ENCODE measurements at places on chromosomes 6 and 20. TPM values are rescaled to one million over a fixed set of nuclear protein-coding genes. Genes with fewer than 3 reads are reported as not detected.

DNA sequence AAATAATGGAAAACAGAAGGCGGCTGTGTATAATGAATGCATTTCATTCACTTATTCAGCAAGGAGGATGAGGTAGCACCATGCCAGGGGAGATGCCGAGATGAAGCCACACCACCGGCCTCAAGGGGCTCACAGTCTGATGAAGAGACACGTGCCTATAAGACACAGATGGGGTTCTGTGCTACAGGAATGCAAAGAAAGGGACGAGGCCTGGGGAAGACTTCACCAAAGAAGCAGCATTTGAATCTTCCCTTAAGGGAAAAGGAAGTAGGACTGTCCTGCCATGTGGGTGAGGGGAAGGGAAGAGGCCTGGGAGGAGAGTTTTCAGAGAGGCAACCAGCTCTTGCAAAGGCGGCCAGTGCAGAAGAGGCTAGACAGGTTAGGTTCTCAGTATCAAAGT lies 98.9 kb downstream of the PSMG4 start:
- DNase-seq, result peak; percentile 18

DNA sequence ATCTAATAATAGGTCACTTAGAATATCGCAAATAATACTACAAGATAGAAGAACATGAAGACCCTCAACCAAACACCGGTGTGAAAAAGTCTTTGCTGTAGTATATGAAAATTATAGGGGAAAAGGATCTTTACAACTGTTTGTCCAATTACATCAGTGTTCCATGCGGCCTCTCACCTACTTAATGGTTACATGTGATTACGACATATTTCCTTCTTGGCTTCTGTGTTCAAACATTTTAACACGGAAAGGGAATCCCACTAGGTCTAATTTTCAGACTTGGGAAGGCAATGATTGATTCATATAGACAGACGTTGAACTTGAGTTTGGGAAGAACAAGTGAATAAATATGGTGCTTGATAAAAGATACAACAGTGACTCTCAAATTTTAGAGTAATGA lies 273.4 kb downstream of the KIF16B start:
- DNase-seq, result no peak

Gene BNIP5
- not detected for polyA plus RNA-seq

DNA sequence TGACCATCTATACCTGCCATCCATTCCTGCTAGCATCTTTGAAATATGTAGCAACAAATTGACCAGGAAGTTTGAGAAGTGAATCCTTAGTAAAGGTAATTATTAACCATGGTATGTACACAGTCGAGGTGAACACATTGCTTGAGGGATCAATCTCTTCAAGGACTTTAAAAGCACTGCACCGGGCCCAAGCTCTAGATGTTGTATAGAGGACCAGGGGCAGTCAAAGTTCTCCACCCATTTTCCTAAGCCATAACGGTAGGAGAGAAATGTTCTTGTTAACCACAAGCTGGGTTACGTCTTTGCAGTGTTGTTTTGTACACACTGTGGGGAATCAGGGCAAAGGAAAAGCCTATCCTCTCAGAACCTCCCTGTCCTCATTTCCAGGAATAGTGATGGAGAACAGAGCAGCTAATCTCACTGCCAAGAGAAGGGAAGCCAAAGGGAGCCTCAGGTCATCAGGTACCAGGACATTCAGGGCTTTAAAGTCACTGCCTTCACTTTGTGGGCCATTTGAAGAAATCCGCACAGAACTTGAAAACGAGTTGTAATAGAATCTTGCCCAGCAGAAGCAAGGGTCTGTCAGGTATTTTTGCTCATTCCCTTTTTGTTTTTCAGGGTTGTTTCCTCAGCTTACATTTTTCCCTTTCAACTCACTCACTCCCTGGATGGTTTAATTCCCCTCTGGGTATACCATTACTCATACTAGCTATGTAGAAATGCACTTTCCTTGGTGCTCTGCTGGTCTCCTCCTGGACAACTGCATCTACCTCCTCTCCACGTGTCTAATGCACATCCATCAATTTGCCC lies 5.3 kb upstream of the PM20D2 start:
- no peak for DNase-seq

GRCh38 chr6:35736253-35736894 lies 458 bp upstream of the ARMC12 start:
- peak; percentile 73 for DNase-seq

- no peak for DNase-seq
Observed at GRCh38 chr6:106609699-106610098, 19.6 kb downstream of the RTN4IP1 start.

Gene PTCRA
- polyA plus RNA-seq, result not detected

DNA sequence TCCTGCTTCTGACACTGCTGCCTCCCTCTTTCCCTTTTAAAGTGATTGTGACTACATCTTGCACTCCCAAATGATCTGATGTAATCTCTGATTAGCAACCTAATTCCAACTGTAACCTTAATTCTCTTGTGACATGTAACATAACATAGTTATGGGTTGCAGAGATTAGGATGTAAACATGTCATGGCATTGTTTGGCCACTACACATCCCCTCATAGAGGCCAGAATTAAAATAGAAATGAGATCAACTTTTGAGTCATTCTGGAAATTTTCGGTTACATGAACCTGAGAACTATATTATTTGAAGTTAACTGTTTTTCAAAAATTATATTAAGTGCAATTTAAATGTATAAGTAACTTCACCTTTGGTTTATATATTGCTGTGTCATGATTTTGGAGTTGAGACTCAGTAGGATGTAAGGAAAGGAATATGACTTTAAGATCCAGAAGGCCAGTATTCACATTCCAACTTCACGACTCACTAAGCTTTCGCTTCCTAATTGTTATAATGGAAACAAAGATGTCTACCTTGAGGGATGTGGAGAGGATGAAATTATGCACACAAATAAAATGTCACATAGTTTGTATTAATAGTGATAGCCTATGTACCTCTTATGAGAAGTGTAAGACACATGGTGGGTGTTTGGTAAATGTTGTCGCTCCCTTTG lies 611.9 kb upstream of the MAP3K7 start:
- DNase-seq, result no peak

Gene SRXN1
- polyA plus RNA-seq, result 56.6 TPM

GRCh38 chr20:9506964-9507369 lies 7.4 kb upstream of the LAMP5 start:
- no peak for DNase-seq

All from CD14-positive monocyte (primary cell).